Posterior vena cava (tissue), 2 donors: ENCODE measurements at places on chromosomes 7 and 10. TPM values are rescaled to one million over a fixed set of nuclear protein-coding genes. Genes with fewer than 3 reads are reported as not detected.

The DNMBP gene
- total RNA-seq = 13.1 TPM

The KEL gene
- total RNA-seq = 0.67 TPM

The GARIN1A gene
- 3.0 TPM for total RNA-seq

The MUC12 gene
- total RNA-seq = 0.62 TPM

The ZNF862 gene
- 14.2 TPM for total RNA-seq

The IGFBP1 gene
- not detected for total RNA-seq

The ITGA8 gene
- total RNA-seq = 227 TPM

DNA sequence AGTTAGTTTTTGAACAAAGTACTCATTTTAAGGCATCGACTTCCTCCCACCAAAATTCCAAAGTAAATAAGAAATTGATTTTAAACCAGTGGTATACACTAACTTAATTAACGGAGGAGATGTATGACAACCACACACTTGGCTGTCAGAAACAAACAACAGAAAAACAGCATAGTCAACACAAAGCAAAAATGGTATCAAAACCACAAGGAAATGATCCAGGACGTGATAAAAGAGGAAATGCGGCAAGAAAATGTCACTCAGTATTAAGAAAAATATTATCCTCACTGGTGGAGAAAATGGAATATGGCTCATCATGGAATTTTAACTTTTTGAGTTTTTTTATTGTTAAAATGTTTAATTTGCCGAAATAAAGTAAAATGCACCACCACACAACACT lies 17.5 kb downstream of the KIAA1549 start:
- no peak for DNase-seq

GRCh38 chr10:116728526-116729096 lies 13.8 kb downstream of the HSPA12A start:
- DNase-seq = no peak

DNA sequence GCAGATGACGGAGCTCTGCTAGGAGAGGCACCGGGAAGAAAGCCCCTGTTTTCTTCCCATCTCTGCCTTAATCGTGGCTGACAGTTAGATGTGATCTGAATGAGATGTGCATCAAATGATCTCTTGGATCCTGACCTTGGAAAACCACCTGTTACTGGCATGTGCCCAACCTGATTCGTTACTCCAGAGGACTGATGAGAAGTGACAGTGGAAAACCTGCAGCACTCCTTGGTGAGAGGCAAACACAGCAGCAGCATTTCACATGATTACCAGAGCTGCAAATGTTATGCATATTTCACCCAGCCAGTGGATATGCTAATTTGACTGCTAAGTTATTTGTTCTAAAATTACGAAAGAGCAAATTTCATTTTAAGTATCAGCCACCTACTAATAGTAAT lies 95.3 kb downstream of the PTPRN2 start:
- DNase-seq = no peak

- no peak for DNase-seq
These were observed 92.0 kb upstream of the MKLN1 start for GRCh38 chr7:131235489-131236317.

DNA sequence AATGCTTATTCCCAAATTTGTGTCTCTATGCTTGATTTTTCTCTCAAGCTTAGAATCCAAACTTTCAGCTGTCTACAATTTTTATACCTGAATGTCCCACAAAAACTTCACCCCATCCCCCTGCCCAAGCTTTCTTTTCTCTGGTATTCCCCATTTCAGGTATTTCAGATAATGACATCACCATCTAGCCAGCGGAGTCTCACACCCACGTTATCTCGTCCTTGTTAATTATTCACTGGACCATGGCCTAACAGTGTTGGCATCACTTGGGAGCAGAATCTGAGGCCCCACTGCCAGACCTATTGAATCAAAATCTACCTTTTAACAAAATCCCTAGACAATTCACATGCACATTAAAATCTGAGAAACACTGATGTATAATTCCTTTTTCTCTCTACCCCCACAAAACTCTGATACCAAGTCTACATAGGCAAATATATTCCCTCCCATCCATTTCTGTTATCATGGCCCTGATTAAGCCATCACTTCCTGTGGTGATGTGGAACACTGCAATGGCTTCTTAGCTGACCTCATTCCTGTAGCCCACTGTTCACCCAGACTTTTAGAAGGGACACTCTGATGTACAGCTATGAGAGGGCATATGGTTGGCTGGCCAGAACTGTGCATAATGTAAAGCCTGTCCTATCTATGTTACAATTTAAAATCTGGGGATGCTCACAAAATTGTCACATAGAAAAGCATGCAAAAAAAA lies 31.4 kb downstream of the ZNF438 start:
- no peak for DNase-seq

DNA sequence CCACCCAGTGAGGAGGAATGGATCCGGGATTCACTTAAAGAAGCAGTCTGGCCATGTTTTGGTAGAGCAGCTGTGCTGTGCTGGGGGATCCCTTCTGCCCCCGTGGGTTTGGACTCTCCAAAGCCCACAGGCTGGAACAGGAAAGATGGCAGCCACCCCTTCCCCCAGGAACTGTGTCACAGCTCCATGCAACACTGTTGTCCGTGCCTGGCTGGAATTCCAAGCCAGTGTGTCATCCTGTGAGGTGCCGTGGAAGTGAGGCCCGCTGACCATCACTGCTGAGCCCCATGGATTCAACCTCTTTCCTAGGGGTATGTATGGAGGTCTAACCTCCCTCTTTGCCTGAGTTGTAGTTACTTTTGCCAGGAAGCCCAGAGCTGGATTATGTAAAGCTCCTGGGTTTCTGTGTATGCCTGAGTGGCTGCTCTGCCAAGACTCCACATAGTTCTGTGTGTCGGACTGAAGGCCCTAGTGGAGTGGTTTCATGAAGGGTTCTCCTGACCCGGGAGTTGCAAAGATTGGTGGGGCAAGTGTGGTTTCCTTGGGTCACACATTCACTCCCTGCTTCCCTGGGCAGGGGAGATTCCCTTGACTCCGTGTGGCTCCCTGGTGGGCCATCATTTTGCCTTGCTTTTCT lies 35.1 kb upstream of the PCGF5 start:
- DNase-seq = no peak

DNA sequence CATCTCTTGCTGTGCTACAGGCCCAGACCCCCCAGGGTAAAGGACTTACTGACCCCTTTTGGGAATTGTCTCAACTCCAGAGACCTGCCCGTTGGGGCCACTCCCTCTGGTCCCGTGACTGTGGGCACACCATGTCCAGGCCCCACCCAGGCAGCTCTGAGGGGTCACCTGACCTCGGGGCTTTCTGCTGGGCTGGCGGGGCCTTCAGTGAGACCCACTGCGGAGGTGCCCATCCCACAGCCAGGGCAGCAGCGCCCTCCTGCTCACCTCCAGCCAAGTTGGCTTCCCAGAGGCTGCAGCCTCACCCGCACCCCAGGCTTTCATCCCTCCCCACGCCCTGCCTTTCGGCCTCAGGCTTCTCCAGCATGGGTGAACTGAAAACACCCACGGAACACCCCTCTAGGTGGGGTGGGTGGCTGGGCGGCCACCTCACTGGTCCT lies 147.2 kb downstream of the DNAJB6 start:
- no peak for DNase-seq

- no peak for DNase-seq
These were observed 38.1 kb downstream of the FAM107B start for GRCh38 chr10:14736600-14737081.

GRCh38 chr10:51001587-51001986 lies 72.7 kb upstream of the PRKG1 start:
- no peak for DNase-seq

DNA sequence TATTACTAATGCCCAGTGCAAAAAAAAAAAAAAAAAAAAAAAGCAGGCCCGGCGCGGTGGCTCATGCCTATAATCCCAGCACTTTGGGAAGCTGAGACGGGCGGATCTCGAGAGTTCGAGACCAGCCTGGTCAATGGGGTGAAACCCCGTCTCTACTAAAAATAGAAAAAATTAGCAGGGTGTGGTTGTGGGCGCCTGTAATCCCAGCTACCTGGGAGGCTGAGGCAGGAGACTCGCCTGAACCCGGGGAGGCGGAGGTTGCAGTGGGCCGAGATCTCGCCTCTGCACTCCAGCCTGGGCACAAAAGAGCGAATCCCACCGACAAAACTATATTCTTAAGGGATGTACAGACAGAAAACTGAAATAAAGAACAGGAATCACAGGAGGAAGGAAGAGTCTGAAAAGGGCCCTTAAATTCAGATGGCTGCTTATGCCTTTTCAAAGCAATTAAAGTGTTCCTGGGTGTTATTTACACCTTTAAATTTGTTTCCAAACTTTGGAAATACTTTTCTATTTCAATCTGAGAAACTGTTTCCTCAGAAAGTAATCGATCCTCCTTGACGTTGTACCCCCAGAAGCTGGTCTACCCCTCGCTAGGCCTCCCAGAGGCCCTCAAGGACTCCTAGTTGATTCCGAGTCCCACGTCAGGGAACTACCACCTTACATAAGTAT lies 2.0 kb upstream of the KMT2E start:
- no peak for DNase-seq

- peak; percentile 84 for DNase-seq
These were observed 8.0 kb downstream of the RASSF4 start for GRCh38 chr10:44967616-44968015.

- no peak for DNase-seq
These were observed 157.4 kb upstream of the TMEM196 start for GRCh38 chr7:19930851-19931250.

- DNase-seq = no peak
These were observed 137.5 kb upstream of the TCF7L2 start for GRCh38 chr10:112812586-112812985.

DNA sequence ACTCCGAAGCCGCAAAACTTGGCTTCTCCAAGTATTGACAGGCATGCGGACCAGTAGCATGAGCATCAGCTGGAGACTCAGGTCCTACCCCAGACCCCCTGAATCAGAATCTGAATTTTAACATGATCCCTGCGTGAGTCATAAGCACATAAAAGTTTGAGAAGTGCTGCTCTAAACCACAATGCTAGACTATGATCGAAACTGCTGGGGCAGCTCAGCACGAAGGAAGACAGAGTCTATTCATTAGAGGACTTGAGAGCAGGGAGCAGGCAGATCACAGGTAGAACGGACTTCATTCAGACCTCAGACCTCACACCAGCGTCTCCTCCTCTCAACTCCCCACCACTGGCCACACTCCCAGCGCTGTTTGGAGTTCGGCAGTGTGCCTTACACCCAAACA lies 16.9 kb downstream of the CAMK2G start:
- DNase-seq = no peak

DNA sequence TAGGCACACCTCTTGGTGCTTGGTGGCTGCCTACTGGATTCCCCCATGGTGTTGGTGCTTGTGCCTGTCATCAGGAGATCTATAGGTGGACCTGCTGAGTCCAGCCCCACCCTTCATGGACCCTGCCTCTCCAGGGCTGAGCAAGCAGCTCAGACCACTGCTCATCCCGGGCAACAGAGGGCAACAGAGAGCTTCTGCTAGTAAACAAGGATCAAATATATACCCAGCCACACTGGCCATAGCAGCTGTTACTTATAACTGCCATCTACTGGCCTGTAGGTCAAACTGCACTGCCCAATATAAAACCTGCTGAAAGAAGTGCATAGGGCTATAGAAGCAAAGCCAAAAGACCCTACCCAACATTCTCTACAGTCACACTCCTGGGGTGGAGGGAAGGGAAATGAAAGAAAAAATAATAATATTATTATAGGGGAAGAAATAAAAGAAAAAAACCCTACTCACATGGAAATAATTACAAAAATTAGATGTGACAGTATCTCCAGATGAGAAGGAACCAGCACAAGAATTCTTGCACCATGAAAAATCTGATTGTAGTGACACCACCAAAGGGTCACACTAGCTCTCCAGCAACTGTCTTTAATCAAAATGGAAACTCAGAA lies 54.9 kb upstream of the ZNF800 start:
- no peak for DNase-seq

DNA sequence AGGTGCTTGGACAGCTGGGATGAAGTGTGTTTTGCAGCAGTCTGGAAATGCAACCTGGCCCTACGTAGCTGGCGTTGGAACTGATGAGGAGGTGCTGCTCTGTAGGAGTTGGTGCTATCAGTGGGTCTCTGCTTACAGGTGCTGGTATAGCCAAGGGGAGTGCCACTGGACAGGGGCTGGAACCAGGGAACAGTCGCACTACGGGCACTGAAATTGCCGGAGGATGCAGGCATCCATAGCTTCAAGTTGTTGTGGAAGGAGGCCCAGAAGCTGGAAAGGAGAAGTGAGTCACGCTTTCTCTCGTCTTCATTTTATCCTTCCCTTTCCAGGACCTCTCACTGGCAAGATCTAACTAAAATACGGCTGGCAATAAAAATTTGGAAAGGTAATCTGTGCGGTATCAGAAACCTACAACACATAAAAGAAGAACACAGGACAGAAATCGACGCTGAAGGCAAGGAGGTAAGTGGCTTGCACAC lies 25.8 kb downstream of the MACC1 start:
- DNase-seq = no peak

DNA sequence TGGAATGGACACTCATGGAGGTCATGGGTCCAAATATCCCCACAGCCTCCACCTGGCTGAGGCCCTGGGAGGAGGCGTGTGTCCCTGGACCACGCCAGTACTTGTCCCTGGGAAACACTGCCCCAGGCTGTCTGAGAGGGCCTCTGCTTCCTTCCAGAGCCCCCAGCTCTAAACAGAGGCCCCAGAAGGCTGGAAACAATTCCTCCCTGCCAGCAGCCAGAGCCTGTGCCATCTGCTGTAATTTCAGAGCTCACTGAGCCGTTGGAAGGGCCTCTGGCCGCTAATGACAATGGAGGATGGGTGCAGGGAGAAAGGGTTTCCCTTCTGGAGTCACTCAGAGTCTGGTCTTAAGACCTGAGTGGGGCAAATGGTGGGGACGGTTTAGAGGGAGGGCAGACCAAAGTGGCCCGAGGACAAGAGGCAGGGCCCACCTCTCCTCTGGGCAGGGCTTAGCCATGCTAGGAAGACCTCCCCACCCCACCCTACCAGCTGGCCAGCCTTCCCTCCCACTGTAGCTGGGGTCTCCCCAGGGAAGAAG lies 7.1 kb downstream of the CHAT start:
- peak; percentile 36 for DNase-seq

DNA sequence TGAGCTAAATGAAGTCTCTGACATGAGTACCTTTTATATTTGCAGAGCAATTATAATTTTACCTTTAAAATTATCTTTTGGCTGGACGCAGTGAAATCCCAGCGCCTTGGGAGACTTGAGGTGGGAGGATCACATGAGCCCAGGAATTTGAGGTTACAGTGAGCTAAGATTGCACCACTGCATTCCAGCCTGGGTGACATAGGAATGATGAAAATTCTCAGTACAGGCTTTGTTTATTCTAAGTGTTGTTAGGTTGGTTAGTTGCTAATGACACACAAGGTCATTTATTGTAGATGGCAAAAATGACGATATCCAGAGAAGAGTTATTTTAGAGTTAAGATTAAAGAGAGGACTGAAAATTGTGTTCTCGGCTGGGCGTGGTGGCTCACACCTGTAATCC lies 87.6 kb downstream of the XRCC2 start:
- DNase-seq = no peak

GRCh38 chr7:2116989-2117591 lies 115.7 kb downstream of the MAD1L1 start:
- no peak for DNase-seq

- no peak for DNase-seq
These were observed 16.0 kb downstream of the DENND2A start for GRCh38 chr7:140624392-140625191.
